ENCODE measurements at places on chromosomes 1 and 21.

DNA sequence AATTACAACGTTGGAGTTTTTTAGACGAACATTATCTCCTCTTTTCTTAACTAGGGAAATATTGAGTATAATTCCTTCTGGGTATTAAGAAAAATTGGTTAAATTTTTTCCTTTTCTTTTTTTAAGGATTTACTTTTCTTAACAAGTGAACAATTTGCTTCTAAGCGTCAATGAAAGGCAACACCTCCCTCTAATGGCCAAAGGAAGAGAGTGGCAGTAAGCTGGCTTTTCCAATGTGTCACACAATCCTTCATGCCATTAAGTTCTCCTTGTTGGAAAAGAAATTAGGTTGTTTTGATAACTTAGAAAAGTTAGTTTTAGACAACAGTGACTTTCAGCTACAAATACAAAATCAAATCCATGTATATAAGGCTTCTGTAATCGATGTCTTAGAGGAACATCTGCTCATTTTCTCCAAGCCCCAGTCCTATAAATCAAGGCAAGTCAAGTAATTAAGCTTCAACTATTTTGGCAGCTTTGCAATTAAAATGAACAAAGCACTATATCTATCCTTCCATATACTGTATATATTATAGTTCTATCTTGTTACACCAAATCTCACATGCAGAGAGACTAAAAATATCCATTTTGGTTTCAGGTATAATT is 62.8 kb downstream of the EDEM3 start:
- DNase-seq, result no peak

- DNase-seq, result no peak
Observed at GRCh38 chr1:45051005-45051772, 39.1 kb downstream of the UROD start.

DNA sequence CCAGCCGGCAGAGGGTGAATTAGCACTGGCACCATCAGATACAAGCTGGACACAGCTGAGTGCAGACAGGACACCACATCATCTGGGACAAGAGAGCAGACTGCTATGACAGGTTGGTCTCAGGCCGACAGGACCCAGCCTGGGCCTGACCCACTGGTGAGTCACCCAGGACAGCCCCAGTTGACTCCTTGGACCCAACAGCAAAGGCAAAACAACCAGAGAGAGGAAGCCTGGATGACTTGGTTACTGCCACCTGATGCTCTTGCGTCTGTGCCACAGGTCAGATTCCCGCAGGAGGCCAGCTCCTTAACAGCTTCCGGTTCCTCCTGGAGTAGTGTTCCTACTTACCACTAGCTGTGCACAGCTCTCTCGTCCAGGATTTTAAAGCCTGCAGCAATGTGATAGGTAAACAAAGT is 18.5 kb downstream of the CCN1 start:
- no peak for DNase-seq

- DNase-seq, result no peak
Observed at GRCh38 chr1:194298007-194298598, 1111.7 kb upstream of the B3GALT2 start.

DNA sequence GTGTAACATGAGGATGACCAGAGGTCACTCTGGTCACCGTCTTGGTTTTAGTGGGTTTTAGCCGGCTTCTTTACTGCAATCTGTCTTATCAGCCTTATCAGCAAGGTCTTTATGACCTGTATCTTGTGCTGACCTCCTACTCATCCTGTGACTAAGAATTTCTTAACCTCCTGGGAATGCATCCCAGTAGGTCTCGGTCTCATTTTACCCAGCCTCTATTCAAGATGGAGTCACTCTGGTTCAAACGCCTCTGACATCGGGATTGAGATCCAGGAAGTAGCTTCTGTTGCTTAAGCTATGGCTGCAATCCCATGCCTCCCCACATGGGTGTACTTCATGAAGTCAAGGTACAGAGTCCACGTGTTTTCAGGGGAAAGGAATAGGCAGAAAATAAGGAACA is 19.9 kb downstream of the FMN2 start:
- DNase-seq, result no peak

DNA sequence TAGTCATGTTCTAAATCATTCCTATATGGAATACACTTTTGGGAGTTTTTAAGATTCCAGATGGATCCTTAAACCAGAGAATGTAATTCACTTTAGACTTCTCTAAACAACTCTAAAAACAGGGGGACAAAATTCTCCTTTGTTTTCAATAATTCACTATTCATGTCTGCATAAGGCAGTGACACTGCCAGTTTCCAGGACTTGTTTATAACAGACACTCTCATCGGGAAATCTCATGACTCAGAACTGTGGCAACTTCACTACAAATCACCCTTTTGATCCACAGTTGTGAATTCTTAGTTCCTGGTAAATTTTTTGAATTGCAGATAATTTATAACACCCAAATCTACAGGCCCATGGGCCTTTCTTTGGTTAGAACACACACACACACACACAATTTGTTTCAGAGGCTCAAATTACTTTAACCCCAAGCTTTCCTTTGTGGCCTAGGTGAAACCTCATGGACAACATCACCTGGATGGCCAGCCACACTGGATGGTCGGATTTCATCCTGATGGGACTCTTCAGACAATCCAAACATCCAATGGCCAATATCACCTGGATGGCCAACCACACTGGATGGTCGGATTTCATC is at the start of gene OR2T4:
TSS of gene OR2T4 (plus strand) at position 545 of the 595 bp plus-strand sequence. CDS start at position 545, 0 bp downstream.
- DNase-seq, result no peak

- DNase-seq, result no peak
Observed at GRCh38 chr1:225750420-225750819, 27.2 kb upstream of the SRP9 start.

GRCh38 chr1:229001467-229002011 is 266.3 kb downstream of the RHOU start:
- DNase-seq, result no peak

- no peak for DNase-seq
Observed at GRCh38 chr1:57450981-57451380, 27.1 kb upstream of the DAB1 start.

GRCh38 chr21:25872271-25872670 is 137.5 kb downstream of the GABPA start:
- no peak for DNase-seq

- DNase-seq, result no peak
Observed at GRCh38 chr1:32801096-32801715, 16.0 kb downstream of the YARS1 start.

DNA sequence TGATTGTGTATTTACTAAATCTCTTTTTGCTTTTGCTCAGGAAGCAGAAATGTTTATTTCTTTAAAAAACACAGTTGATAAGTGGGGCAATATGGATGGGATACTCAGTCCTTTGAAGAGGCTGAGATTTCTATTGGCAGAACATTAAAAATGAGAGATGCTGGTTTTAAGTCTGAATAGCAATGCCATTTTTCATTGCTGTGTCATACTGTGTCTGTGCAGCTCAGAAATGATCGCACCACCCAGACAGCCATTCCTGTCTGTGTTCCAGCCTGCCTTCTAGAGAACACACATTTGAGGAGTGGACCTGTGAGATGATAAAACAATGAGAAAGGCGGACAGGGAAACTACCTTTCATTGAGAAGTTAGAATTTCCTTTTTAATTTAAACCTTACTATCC is 231.2 kb upstream of the USP24 start:
- DNase-seq, result no peak

GRCh38 chr1:167638064-167638463 is 8.0 kb downstream of the RCSD1 start:
- DNase-seq, result no peak

GRCh38 chr1:210360852-210361477 is 32.3 kb downstream of the HHAT start:
- no peak for DNase-seq

- no peak for DNase-seq
Observed at GRCh38 chr1:175470591-175470990, 272.8 kb downstream of the TNR start.

GRCh38 chr1:90902672-90903071 is 119.2 kb downstream of the ZNF644 start:
- no peak for DNase-seq

DNA sequence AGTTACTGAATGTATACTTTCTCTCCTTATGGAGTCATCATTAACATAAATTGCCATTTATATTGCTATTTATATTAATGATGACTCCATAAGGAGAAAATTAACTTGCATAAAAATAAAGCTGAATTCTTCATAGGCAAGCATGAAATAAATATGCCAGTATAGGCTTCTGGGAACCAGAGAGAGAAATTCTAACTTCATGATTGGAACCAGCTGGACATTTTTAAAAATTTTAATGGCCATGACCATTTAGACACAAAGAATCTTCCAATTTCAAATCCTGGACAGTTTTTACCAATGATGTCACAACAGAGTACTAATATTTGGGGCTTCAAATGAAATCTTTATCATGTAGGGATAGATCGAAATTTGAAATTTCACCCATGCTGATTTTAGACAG is 268.7 kb downstream of the PTGER3 start:
- no peak for DNase-seq

DNA sequence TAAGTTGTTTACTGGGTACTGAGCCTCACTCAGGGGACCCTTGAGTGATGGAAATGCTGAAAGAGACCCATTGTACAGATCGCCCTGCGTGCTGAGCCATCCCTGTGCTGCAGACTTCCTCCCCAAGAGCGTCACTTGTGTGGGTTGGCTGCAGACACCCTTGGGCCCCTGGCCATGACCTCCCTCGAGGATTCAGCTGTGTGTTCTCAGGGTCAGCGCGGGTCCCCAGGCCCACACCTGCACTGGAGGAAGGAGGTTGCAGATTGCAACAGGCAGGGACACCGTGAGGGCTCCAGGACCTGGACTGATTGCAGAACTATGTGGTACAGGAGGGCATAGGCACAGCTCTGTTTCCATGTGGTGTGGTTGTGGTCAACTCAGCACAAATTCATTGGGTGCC is 4.4 kb downstream of the SNAP47 start:
- no peak for DNase-seq

DNA sequence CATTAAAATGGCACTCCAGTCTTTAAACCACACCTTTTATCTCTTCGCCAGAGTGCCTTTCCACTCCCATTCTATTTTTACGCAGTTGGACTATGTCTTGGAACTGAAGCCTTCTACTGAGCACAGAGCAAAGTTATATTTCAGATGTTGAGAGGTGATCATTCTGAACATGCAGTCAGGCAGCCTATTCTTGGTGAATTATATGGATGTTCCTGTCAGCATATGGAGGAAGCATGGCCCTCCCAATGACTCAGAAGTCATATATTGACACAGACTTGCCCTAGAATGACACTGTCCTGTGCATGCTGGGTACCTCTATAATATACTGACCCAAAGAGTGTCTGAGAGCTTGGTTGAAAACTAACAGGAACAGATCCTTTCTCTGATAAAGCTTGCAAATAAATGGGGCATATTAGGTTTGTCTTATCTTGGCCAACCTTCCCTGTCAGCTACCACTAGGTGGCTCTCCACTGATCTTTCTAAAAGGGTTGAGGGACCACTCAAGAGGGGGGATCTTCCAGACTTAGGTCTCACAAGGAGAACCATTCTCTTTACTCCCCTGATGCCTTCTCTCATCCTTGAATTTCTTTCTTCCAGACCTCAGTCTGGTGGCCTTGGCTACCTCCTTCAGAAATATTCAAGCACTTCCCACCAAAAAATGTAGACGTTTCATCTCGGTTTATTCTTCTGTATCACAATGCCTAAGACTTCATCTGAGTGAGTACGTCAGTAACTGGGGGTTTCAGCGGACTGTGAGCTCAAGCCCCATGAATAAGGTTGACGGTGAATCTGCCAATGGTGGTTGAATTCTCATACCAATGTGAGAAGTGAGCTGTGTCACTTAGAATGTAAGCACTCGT is 11.8 kb upstream of the ALG14 start:
- peak; percentile 37 for DNase-seq

- DNase-seq, result no peak
Observed at GRCh38 chr21:33037501-33037900, 11.8 kb downstream of the OLIG2 start.

DNA sequence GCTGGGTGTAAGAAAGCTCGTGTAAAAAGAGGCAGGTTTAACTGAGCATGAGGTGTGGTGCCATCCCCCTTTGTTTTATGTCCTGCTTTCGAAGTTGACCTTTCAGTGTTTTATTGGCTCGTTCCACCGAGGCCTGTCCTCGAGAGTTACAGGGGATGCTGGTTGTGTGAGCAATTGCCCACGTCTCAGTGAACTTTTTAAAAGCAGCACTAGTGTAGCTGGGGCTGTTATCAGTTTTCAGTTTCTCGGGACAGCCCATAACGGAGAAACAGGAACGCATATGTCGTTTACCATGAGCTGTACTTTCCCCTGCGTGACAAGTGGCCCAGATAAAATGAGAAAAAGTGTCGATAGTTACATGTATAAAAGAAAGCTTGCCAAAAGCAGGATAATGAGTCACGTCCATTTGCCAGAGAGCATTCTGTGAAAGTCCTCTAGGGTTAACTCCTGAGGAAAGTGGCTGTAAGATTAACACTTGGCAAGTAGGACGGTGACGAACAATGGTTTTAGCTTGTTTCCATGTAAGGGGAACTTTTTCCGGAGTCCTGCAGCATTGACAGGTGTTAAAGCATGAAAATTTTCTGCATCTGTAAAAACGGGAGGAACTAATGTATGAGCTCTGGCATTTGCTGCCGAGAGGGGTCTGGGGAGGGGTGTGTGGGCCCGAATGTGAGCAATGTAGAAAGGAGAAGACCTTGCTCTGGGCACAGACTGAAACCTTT is 7.8 kb upstream of the LRRC47 start:
- no peak for DNase-seq

- no peak for DNase-seq
Observed at GRCh38 chr1:117512728-117513321, 93.0 kb upstream of the TENT5C start.

DNA sequence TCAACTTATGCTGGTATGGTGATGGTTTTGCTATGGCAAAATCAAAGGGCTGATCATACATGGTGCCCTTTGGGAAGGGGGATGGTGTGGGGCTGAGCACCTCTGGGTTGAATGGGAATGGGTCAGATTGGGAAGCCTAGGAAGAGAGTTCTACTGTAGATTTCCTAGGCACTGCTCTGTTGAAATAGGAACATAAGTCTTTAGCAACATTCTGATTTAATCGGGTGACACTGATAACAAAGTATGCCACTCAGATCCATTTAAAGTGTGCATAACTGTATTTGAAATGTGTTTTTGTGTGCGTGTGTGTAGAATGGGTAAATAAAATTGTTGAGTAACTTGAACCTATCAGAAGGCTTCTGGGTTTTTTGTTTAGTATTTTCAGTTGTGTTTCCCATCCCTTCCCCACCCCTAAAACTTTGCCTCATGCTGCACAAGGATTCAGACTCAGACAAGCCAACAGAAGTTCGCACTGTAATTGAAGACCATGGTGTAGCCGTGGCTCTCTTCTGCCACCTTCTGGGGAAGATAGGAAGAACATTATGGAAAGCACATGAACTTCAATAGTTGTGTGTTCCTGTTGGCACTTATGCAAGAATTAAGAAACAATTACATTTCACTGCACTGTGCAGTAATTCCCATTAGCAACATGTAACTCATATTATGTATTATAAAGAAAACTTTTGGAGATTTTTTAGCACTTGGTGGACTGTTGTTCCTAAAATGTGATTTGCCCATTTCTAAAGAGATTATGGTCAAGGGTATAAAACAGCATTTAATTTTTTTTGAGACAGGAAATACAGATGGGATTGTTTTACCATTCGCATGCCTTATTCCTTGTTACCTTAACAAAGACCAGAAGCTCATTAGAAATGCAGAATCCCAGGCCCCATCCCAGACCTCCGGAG is 10.9 kb upstream of the C4BPB start:
- DNase-seq, result peak; percentile 77

All from DND-41 (cell line).